ENCODE measurements at places on chromosomes 13 and 19. TPM values are rescaled to one million over a fixed set of nuclear protein-coding genes. Genes with fewer than 3 reads are reported as not detected.

DNA sequence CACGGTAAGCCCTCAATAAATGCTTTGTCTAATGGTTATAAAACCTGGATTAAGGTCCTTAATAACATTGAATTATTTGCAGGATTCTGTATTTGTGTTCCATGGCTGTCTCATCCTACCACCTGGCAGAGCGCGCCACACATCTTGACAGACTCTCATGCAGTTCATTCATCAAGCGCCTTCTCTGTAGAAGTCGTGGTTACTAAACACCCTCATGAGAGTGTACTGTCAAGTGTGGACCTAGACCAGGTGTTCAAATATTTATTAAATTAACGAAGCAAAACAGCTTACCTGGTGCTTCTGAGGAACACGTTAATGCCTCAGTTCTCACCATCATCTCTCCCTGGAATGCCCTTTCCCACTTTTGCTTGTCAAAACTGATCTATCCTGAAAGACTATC is 13.1 kb upstream of the FBXL3 start:
- no peak for DNase-seq

Gene TLE6
- total RNA-seq = 1.0 TPM

DNA sequence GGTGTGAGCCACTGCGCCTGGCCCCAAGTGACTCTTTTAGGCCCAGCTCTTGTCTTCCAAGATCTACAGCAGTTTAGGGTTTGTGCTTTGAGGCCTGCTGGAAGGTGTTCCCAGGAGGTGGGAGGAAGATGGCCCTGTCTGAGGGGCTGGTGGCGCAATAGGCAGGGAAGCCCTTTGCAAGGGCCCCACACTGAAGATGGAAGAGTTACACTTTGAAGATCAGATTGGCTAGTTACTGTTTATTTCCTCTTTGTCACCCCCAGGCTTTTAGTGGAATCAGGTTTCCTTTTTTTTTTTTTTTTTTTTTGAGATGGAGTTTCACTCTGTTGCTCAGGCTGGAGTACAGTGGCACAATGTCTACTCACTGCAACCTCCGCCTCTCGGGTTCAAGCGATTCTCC is 1.9 kb upstream of the RABAC1 start:
- no peak for DNase-seq

- DNase-seq = peak; percentile 86
These were observed at the start of gene CYP4F12 for GRCh38 chr19:15672580-15673175. TSS of gene CYP4F12 (plus strand) at chr19:15673087. CDS start at chr19:15673530, 443 bp downstream.

GRCh38 chr13:19927117-19927748 is 31.3 kb upstream of the ZMYM2 start:
- DNase-seq = no peak

Gene FCER2
- total RNA-seq = not detected

DNA sequence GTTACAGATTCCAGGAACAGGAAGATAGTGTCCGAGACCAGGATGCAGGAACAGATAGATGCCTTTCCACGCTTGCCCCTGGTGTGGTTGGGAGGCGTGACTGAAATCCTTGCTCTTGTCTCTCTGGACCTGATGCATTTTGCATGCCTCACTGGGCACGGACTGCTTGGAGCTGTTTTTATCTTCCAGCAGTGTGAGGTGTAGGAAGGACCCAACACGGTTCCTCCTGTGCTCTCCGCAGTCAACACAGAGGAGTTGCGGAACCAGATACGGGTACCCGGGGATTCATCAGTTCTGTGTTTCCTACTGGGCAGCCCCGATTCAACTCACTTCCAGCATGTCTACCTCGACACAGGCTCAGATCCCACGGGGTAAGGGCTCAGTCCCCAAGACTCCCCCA is 6.5 kb downstream of the DOT1L start:
- no peak for DNase-seq

Gene CASP14
- total RNA-seq = not detected

- DNase-seq = peak; percentile 84
These were observed 240.9 kb upstream of the SERP2 start for GRCh38 chr13:44132710-44133109.

Gene TUBA3C
- total RNA-seq = not detected

DNA sequence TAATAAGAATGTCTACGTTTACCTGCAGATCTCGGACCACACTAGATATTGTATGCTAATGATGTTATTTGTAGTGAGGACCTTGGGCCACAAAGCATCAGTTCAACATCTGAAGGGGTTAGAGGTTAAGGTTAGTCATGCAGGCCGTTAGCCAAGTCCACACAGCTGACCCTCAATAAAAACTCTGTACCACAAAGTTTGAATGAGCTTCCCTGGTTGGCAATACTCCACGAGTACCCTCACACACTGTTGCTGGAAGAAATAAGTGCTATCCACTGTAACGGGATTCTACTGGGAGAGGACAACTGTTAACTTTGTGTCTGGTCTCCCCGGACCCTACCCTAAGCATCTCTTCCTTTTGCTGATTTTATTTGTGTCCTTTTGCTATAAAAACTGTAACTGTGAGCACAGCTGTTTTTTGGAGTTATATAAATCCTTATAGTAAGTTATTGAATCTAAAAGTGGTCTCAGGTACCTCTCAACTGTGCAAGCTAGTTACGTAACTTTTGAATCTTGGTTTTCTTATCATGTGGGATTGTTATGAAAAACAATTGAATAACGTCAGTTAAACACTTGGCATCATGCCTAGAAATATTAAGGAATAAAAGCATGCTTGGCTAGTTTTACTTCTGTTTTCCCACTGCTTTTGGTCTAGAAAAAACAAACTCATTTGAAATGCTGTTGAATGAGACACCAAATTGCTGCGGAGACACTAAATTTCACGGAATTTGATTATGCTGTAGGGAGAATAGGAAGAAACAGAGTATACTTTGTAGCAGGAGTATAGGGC is 181.5 kb downstream of the DNAJC3 start:
- no peak for DNase-seq

DNA sequence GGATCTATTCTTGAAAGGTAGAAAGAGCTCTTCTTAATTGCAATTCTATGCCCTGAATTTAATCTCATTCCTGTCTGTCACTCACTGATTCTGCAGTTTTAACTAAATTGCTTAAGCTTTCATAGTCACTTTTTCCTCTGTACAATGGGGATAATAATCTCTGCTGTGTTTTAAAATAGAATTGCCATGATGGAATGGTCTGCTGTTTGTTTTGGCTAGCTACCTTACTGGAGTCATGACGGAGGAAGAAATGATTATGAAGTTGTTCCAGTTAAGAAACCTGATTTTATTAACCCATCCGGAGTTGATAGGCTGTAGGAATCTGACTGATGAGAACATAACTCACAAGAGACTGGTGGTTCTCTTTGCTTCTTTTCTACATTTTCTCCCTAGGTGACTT is 54.9 kb upstream of the ITM2B start:
- no peak for DNase-seq

Gene ANKLE1
- 0.30 TPM for total RNA-seq

DNA sequence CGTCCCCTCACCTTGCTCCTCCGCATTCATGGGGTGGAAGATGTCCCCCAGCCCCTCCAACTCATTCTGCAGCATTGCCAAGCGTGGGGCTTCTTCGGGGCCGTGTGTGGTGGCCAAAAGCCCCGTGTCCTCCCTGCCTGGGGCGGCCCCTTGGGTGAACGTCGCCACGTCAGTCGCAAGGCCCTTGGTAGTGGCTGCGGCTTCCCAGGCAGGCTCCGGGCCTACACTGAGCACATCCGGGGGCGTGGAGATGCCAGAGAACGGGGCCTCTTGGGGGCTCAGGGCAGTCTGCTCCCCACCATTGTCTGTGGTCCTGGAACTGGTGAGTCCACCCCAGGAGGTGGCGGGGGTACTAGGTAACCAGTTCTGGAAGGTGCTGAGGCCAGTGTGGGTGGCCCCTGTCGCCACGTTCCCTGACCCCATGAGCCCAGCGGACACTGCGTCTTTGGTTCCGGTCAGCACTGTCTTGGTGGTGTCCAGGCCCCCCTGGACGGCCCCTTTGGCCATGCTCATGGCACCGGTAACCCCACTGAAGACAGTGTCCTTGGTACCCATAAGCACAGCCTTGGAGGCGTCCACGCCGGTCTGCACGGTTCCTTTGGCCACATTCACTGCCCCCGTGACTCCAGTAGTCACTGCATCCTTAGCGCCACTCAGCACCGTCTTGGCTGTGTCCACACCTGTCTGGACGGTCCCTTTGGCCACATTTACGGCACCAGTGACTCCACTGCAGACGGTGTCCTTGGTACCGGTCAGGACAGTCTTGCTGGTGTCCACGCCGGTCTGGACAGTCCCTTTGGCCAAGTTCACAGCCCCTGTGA is 7.6 kb downstream of the PLIN4 start:
- DNase-seq = no peak

Gene SYT5
- total RNA-seq = 0.30 TPM

Gene GNG7
- total RNA-seq = 30.9 TPM

DNA sequence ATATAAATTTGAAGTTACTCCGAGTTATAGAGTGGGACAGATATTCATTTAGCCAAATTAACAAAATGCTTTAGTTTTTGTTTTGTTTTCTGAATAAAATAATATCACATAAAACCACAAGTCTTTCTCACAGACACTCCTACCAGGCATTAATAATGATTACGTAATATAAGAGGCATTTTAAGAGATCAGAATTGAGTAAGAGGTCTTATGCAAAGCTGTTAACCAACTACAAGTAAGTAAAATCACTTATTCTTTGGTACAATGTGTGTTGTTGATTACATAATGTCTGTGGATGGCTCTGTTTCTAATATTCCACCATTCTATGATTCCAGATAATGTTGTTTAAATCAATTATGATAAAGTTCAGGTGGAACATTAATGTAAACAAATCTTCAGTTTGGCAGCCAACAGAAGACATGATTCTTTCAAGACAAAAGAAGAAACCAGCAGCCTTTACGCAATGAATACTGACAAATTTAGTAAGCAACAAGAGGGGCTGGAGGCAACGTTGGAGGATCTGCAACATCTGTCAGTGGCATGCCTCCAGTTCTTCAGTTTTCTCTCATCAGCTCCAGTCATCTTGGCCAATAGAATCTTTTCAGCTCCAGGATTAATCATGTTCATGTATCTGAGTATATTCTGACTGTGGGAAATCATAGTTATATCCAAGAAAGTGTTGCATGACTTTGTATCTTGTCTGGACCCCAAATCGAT is 403.8 kb downstream of the SLITRK5 start:
- no peak for DNase-seq

DNA sequence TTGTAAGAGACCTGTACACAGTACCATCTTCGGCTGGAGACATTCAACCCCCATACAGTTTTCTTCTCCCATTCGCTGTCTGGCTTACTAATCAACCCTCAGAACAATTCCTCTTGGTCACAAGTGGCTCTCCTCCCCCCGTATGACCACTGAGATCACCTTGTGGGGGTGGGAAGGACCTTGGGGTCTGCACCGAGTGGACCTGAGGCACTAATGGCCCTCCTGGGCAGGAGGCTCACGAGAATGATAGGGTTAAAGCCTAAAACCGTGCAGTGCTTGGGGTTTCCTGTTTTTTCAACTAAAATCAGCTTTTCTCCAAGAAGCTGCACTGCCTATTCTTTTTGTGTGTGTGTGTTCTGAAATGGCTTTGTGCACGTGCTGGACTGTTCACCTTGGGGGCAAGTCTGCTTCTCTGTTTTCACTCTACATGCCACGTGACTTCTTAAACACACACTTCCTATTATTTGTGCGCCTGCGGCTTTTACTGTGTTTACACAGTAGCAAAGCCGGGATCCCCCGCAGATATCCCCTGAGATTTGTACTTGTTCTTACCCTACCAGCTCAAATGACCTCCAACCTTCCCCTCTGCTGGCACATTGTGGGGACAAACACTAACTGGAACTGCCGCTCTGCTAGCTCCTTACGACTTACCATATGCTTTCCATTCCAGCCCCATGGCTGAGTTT is 12.3 kb downstream of the RBM26 start:
- DNase-seq = no peak

- no peak for DNase-seq
These were observed 108.7 kb upstream of the UBL3 start for GRCh38 chr13:29959086-29959485.

Measured in cardiac septum (tissue), 1 donor.